ENCODE measurements at places on chromosomes 11 and 22.

DNA sequence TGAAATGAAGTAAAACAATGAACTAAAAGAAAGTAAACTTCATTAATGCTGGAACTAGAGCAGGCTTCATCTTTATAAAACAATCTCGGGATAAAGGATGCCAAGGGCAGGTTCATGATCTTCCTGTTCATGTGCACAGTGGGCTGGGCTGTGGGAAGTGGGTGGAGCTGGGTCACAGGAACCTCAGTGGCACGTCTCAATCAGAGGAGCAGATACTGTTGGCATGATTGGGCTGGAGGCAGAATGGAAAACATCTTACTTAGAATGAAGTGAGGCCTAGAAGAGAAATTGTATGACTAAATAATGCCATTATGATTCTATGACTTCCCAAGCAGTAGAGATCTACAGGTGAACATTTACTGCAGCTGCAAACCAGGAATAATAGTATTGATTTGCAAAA lies 45.4 kb upstream of the CALCB start:
- no peak for DNase-seq

- no peak for DNase-seq
Observed at GRCh38 chr22:19455585-19456370, 8.3 kb upstream of the C22orf39 start.

- no peak for DNase-seq
Observed at GRCh38 chr11:70068950-70069349, 9.2 kb upstream of the ANO1 start.

- DNase-seq, result no peak
Observed at GRCh38 chr22:23822101-23822671, 16.6 kb downstream of the DERL3 start.

DNA sequence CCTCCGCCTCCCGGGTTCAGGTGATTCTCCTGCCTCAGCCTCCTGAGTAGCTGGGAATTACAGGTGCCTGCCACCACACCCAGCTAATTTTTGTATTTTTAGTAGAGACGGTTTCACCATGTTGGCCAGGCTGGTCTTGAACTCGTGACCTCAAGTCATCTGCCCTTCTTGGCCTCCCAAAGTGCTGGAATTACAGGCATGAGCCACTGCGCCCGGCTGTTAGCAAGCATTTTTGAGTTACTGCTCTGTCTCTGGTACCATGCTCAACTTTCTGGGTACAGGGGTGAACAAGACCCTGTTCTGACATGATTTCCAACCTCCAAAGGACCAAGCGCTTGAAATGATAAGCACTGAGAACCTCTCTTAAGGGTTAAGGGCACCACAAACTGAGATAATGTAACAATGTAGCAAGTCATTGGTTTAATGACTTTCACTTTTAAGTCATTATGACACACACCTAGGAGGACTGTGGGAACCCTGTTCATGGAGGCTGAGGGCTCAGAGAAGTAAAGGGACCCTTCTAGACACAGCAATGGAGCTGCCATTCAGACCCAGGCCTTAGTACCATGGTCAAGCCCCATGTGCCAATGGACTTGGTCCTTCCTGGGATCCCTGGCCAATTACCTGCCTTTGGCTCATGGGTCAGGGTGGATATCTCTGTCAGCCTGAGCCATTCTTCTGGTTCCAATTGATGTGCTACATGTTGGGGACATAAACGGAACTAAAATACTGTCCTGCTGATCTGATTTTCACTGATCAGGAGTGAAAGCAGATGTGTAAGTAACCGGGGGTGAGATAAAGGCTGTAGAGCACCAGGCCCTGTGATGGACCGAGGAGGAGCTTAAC lies 11.6 kb downstream of the SLC3A2 start:
- DNase-seq, result no peak

DNA sequence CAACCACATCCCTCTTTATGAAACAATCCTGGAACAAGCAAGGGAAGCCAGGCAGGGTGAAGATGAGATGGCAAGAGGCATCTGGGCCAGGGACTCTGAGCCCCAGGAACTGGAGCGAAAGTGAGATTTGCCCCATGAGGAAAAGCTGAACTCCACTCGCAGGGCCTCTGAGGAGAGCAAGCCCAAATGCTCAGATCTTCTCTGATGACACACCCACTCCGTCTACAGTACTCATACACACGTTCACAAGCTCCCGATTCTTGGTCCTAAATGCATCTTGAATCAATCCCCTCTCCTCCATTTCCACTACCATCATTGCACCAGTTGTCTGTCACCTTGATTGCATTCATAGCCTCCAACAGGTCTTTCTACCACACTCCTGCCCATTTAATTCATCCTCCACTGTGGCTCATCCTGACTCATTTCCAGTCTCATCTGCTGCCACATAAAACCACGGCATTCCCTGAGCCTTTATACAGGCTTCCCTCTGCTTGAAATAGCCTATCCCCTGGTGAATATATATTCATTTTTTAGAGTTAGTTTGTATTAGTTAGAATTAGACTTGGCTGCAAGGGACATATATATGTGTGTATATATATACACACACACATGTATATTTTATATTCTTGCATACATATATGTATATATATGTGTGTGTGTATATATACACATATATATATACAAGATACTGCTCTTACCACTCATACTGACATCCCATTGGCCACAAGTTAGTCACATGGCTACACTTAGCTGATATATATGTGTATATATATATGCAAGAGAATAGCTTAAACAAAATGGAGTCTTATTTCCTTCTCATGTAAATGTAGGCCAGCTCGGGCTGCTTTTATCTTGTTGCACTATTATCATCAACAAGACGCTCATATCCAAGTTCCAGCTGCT lies 1.4 kb upstream of the APOA5 start:
- no peak for DNase-seq

DNA sequence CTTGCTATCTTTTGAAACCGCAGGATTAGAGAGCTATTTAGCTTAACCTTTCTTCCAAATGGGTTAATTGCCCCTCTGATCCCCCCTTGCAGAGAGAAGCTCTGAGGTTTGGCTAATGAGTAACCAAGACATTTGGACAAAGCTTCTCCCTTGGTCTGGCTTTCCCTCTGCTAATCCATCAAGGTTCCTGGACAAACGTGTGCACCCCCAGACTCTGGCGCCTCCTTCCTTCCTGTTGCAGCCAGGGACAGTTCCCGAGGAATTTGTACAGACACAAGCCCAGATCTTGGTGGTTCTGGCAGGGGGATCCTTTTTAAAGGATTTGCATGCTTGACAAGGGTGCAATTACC lies 1.6 kb downstream of the KIAA1671 start:
- no peak for DNase-seq

- DNase-seq, result peak; percentile 87
Observed at GRCh38 chr11:61446211-61446651, 16.3 kb downstream of the SDHAF2 start.

- no peak for DNase-seq
Observed at GRCh38 chr11:134861490-134862104, 449.6 kb upstream of the B3GAT1 start.

GRCh38 chr22:44468973-44469372 lies 29.1 kb downstream of the RTL6 start:
- no peak for DNase-seq

- DNase-seq, result no peak
Observed at GRCh38 chr11:113151521-113151920, 162.9 kb upstream of the TTC12 start.

DNA sequence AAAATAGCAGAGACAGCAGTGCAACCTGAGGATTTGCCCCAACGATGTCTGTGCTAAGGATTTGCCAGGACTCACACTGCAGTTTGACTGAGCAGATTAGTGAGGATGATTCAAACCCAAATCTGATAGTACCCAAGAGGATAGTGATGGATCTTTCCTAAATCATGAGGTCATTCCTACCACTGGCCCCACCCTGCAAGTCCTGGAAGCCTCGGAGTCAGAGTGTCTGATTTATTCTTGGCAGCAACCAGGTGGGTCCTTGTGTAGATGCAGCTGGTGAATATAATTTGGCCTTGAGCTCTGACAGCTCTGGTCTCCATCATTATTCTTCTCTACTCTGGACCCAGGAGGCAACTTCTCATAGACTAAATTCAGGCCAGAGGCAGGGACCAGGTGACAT lies 179.3 kb upstream of the RAG2 start:
- no peak for DNase-seq

DNA sequence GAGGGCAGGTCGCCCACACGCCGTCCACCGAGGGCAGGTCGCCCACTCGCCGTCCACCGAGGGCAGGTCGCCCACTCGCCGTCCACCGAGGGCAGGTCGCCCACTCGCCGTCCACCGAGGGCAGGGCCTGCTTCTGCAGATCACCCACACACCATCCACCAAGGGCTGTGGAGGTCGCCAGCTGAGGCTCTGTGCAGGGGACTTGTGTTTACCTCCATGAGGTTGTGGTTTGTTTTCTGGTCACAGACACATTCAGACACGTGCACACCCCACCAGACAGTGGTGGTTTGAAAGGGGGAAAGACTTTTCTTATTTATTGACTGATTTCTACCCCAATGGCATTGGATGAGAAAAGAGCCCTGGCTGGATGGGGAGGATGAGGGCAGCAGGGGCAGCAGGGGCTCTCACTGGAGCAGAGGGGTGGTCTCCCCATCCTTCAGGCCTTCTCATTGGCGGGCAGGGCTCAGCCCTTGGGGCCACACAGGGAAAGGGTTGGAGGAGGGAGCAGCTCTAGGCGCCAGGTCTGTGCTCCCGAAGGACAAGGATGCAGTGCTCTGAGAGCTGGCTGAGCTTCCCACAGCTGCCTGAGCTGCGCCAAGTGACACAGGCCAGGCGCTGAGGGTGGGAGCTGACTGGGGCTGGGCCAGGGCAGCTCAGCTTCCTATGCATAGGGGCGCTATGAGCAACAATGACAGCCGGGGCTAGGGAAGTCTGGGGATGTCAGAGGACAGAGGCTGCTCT lies 252.6 kb upstream of the B3GAT1 start:
- DNase-seq, result no peak

GRCh38 chr11:78418584-78419211 lies 1.1 kb upstream of the GAB2 start:
- DNase-seq, result no peak

DNA sequence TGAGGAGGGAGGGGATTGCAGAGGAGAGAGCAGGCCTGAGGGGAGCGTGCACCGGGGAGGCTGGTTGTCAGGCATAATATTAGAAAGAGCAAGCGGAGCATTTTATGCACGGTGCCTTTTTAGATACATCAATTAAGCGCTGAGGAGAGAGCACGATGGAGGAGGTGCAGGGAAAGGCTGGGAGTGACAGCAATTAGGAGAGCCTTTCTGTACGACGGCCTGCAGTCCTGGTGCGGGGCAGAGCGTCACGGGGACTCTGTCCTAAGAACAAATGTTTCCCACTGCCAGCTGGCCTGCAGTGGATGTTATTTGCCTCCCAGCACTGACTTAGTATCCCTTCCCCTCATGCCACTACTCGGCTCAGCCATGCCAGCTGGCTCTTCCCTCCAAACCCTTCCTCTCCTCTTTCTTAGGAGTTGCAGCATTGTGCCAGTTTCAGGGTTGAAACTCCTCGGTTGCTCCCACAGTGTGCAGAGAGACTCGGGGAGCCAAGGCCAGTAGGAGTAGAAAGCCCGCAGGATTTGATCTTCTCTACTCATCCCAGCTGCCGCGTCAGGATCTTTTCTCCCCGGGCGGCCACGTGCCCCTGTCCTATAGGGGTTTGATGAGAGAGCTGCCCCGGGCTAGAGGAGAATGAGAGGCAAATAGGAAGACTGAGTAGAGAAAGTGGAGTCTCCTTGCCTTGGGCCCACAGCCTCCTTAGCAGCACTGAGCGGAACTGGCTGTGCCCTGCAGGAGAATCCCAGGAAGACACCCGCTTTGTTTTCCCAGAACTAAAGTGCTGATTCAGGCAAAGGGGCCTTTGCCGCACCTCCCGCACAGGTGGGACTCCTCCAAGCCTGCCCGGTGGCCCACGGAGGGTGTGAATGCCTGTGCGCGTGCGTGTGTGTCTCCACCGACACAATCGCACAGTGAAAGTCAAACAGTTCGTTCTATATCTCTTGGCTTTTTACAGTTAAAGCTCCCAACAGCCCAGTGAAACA lies 875.3 kb downstream of the NTM start:
- DNase-seq, result no peak

DNA sequence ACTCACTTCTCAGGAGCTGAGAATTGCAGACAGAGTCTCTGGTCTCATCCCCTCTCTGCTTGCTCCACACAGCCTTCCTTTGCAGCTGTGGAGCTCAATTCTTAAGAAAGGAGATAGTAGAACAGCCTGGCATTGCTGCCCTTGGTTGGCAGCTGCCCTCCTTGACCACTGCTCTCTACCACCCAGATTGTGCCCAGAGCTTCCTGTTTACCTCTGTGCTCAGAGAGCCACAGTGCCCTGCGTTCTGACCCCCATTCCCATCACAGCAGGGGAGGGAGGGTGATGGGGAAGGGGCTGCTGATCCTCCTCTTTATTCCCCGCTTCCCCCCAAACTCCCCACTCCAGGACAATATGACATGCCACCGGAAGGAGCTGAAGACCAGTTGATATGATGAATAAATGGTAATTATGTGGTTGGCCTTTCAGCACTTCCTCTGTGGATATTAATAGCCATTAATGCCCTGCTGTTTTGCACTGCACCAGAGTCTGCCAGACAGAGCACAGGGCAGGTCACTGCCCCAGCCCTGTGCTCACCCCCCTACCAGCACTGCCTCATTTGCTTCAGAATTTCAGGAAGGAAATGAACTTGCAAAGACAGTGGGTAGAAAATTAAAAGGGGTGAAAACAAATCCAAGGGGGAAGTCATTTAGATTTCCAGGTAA lies 426.8 kb upstream of the CADM1 start:
- DNase-seq, result no peak

GRCh38 chr11:105357764-105358163 lies 218.2 kb upstream of the CARD18 start:
- DNase-seq, result no peak

DNA sequence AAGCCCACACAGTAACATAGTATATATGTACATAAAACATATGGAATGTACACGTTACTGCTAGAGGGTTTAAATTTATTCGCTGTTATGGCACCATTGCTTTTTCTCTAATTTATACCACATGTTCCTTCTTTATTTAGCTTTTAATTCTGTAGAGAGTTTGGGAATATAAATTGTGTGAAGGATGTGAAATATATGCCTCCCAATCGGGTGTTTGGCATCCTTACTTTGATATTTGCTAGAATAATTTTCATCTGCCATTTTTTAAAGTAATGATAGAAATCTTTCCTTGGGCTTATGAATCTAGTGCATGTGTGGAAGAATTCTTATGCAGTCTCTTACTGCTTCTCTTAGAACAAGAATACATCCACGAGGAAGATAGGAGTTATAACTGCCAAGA lies 509.8 kb upstream of the RAG2 start:
- no peak for DNase-seq
